ENCODE measurements at places on chromosomes 1 and 21.

- DNase-seq: no peak
Measured at GRCh38 chr1:177710696-177711620, 258.9 kb downstream of the SEC16B start.

DNA sequence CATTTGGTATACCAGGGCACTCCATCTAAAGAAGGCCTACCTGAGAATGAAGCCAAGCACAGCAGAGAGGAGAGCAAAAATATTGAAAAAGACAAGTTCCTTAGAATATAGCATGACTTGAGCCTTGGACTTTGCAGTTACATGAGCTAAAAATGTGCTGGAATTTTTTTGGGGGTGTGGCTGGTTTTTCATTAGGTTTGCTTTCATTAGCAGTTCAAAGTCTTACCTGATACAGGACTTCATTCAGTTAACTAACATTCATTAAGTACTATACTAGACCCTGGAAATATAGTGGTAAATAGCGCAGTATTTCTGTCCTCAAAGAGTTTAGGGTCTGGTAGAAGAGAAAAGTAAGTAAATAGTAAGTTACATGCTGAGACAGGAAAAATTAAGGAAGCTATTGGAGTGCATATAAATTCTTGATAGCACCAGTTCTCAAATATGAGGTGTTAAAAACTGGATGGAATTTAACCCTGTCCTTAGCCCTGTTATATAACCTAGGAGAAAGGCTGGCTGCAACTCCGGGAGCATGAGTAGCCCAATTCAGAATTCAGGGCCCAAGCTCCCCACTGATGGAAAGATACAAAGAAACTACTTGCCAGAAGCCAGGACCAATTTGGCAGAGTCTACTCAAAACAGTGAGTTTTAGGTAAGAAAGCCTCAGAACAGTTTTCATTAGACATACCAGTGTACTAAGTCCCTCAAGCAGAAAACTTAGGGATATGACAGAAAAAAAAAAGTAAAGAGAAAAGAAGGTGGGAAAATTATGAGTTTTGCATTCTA is 3.1 kb upstream of the DOCK7 start:
- no peak for DNase-seq

DNA sequence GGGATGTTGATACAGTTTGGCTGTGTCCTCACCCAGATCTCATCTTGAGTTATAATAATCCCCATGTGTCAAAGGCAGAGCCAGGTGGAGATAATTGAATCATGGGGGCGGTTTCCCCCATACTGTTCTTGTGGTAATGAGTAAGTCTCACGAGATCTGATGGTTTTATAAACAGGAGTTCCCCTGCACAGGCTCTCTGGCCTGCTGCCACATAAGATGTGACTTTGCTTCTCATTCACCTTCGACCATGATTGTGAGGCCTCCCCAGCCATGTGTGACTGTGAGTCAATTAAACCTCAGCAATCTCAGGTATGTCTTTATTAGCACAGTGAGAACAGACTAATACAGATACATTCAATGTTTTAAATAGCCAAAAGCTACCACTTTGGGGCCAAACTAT is 41.1 kb downstream of the SLC35F3 start:
- DNase-seq: no peak

- no peak for DNase-seq
Measured at GRCh38 chr1:80847904-80848303, 952.8 kb upstream of the ADGRL2 start.

GRCh38 chr1:197099444-197099843 is 32.4 kb upstream of the F13B start:
- no peak for DNase-seq

DNA sequence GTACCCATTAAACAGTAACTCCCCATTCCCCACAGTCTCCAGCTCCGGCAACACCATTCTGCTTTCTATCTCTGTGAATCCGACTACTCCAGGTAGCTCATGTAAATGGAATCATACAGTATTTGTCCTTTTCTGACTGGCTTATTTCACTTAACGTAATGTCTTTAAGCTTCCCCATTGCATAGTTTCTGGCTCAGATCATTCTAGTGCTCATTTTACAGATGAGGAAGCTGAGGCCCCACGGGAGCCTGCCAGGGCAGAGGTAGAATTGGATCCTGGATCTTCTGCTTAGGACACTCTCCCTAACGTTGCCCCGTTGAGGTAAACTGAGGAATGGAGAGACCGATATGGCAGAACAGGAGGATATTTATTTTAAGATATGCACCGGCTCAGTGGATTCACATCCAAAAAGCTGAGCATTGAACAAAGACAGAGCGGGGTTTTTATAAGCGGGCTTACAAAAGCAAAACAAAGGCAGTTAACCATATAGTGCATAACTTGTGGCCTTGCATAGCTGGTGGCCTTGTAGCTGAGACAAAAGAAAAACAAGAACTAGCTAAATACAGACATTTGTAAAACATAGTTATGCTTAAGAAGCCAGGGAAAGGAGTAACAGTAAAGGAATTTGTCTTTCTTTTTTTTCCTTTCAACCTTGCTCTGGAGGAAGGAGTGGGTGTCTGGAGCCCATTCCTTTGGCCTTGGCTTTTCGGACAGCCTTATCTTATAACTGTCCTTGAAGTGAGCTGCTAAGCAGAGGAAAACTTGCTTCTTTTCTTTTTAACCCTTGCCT is 15.3 kb upstream of the KLHDC8A start:
- no peak for DNase-seq

- DNase-seq: no peak
Measured at GRCh38 chr21:22342889-22343288, 1344.7 kb downstream of the NCAM2 start.

- DNase-seq: no peak
Measured at GRCh38 chr1:232438476-232438875, 191.5 kb downstream of the SIPA1L2 start.

DNA sequence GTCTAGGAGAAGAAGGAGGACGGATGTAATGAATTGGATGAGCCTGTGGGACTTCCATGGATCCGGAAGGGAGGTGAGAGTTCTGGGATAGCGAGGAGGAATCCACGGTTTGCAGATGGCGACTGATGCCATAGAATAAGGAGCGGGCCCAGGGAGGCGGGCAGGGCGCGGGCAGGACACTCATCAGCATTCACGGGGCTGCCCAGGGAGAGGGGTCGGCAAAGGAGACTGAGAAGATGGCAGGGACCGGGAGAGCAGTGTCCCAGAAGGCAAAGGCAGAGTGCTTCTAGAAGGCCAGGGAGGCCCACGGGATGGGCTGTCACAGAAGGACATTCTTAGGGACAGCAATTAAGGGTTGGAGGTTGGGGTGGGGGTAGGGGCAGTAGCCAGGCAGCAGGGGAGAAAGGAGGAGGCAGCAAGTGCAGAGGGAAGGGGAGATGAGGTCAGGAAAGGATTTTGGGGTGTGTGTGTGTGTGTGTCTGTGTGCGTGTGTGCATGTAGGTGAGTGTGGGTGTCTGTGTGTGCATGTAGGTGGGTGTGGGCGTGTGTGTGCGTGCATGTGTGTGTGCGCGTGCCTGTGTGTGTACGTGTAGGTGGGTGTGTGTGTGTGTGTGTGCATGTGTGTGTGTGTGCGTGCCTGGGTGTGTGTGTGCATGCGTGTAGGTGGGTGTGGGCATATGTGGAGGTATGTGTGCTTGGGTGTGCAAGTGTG is 1.1 kb upstream of the COL8A2 start:
- DNase-seq: no peak
